Activated CD8-positive, alpha-beta memory T cell treated with anti-CD3 and anti-CD28 coated beads for 1 hour (primary cell): ENCODE measurements at places on chromosomes 4 and X.

DNA sequence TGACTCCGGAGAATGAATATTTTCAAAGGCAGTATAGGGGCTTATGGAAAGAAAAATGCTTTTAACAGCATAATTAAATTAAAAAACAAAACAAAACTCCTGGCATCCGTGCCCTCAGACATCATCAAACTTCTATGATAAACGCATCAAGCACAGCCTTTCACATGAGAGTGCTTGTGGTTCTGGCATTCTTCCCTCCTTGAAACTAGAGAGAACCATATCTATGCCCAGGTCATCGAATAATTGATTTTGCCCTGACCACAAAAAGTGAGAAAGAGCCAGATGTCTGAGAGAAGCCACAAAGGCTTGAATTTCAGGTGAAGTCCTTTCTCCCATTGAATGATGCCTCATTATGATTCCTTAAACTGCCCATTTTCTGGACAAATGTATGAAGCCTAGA lies 286.8 kb downstream of the CBLL2 start:
- no peak for DNase-seq

DNA sequence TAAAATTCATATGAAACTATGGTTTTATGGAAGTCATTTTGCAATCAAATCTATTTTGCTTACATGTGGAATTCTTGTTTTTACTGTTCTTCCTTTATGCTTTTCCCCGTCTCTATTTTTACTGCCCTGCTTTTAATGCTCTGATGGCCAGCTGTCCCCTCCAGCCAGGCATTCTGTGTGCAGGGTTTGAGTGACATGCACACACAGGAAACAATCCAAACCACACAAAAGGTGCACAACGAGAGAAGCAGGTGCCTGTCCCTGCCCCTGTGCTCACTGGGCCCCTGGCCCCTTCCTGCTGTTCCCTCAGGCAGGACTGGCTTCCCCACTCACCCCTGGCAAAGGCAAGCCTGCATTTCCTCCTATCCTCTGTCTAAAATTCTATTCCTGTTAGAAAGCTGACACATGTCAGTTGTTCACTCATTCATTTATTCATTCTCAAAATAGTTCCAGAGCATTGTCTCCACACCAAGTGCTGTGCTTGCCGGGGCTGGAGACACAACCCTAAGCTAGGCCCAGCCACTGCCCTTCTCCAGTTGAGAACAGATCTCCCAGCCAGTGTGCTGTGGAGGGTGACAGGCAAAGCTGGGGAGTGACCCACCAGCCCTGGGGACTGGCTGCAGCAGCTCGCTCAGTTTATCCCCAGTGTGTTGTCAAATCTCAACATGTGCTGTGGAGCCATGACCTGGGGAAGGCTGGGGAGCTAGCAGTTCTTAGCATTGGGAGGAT lies 346.3 kb downstream of the FBXW7 start:
- no peak for DNase-seq

DNA sequence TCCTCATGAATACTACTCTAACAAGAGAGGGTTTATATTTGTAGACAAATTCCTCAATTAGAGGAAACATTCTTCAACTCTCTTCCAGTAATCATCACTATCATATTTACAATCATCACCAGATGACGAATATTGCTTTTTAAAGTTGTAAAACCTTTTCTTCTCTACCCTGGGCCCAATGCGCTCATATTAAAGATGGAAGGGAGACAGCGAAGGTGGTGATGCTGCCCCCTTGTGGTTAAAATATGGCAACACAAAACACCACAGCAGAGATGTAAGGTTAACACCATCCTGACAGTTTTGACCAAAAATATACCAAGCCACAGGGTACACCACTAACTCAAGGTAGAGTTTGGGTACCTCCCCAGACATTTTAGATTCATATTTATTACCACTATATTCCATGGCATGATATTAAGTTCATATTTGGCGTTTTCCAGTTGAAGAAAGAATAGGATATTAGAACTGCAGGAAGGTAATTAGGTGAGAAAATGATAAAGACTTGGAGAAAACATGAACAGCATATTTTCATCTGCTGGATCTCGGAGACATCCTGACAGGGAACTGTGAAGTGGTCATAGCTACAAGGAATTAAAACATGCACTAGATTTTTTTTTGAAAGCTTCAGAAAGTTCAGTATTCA lies 72.8 kb downstream of the SLC9A7 start:
- DNase-seq: no peak

DNA sequence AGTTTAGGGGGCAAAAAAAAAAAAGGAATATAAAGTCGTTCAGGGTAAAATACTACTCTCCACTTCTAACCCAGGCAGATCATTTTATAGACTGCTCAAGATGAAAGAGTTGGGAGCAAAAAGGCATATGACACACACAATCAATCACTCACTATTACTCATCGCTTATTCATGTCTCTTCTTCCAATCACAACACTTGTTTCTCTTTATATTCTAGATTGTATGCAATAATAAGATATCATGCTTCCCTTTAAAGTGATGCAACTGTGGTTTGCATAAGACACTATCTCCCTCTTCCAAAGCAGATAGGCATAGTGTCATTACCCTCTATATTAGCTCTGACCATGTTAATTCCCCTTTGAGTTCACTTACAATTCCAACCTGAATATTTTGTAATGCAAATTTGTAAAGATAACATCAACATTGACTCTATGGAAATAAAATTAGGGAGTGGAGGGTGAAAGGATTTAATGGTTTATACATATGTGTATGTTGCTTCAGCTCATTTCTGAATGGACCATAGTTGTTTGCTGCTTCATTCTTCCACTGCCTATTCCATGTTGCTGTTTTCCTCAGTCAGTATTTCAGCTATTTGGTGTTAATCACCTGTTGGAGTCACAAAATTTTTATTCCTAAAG lies 154.9 kb upstream of the EPHA5 start:
- no peak for DNase-seq

DNA sequence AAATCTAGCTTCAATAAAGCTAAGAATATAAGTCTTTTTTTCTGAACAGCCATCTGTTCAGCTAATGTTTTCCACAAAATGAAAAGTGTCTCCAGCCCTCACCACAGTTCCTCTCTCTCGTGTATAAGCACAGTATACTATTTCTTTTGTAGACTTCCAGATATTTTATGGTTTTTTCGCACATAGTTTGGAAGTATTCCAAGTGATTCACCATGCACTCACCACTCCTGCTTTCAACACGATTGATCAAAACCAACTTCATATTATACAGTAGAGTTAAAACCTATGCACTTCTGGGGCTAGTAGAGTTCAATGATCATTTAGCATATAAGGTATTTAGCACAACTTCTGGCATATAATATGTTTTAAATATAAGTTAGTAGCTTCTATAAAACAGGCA lies 105.8 kb upstream of the DCAF12L1 start:
- DNase-seq: no peak

GRCh38 chr4:36285784-36286480 lies 4.5 kb downstream of the DTHD1 start:
- no peak for DNase-seq

DNA sequence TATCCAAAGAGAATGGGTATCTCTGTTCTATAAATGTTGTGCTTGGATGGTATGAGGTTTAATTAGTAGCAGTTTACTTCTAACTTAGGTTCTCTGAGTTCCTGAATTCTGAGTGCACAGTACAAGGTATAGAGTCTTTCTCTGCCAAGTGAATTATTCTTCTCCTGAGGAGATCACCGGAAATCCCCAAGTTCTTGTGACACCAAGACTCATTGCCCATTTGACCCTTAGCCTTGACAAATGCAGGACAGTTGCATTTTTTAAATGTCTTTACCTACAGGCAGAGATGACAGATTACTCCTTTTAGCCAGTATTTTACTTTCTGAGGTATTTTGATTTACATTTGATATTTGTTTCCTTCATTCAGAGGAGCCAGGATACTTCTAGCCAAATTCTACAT lies 72.9 kb downstream of the MAOA start:
- no peak for DNase-seq

- DNase-seq: no peak
Measured at GRCh38 chr4:127139788-127140286, 492.9 kb upstream of the INTU start.

GRCh38 chr4:1758306-1759121 lies 34.6 kb upstream of the FGFR3 start:
- no peak for DNase-seq

DNA sequence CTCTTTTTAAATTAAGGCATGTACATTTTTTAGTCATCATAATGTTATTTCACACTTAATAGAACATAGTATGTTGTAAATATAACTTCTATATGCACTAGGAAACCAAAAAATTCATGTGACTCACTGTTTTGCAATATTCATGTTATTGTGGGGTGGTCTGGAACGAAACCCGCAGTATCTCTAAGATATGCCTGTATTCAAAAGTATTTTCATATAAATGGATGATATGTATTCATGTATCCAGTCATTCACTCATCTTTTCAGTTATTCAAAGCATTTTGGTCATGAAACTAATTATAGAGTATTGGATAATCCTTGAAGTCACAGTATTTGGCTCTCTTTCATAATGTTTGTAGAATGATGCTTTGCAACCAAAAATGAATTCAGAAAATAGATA lies 168.1 kb downstream of the HS6ST2 start:
- no peak for DNase-seq

GRCh38 chrX:98350940-98351339 lies 1467.2 kb downstream of the RPA4 start:
- no peak for DNase-seq

DNA sequence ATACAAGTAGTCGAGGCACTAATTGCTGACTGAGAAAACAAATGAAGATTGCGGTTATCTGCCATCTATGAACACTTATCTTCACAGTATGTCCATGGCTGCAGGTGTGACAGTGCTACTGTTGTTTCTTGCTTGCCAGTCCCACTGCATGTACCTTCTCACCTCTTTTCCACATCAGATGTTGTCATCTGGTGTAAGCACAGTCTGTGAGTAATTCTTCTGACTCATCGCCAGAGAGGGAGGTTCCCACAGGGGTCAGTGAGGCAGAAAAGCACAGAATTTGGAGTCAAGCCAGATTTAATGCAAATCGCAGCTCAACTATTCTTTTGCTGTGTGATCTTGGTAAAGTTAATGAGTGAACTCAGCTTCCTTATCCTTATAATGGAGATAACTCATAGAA lies 144.4 kb downstream of the GLRA2 start:
- no peak for DNase-seq

- no peak for DNase-seq
Measured at GRCh38 chr4:163755013-163755412, 260.5 kb downstream of the TMA16 start.

DNA sequence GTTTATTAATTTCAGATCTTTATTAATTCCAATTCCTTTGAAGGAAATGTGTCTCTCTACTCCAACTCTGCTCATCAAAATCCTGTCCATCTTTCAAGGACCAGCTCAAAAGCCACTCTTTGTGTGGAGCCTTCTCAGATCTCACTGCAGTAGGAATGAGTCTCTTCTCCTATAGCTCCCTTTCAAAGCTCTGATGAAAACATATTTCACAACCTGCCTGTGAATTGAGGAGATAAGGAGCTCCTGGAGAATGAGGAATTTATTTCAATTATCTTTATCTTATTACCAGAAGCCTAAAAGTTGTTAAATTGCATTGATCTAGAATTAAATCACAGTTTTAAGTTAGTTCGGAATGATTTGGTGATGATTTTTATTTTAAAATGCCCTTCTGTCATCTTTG lies 92.6 kb upstream of the TRPC3 start:
- DNase-seq: no peak

- peak; percentile 23 for DNase-seq
Measured at GRCh38 chr4:38860788-38861424, 4.3 kb upstream of the TLR6 start.

- DNase-seq: no peak
Measured at GRCh38 chr4:14348506-14348905, 653.8 kb upstream of the CPEB2 start.

GRCh38 chr4:38056011-38056685 lies 96.0 kb downstream of the PTTG2 start:
- DNase-seq: no peak

DNA sequence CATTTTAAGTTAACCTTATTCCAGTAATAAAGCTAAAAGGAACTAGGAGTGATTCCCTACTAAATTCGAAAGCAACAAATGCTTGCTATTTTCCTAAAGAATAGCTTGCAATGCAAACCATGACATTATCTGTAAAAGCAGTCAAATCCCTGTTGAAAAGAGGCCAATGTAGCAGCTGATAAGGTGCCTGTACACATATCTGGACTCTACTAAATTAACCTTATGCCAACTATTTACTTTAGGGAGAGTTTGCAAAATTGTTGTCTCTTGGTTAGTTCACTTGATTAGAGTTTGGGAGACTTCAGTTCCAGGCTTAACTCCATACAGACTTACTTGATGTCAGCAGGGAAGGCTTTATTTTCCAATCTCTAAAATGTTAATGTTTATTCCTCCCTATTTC lies 6.0 kb downstream of the IL13RA2 start:
- no peak for DNase-seq

DNA sequence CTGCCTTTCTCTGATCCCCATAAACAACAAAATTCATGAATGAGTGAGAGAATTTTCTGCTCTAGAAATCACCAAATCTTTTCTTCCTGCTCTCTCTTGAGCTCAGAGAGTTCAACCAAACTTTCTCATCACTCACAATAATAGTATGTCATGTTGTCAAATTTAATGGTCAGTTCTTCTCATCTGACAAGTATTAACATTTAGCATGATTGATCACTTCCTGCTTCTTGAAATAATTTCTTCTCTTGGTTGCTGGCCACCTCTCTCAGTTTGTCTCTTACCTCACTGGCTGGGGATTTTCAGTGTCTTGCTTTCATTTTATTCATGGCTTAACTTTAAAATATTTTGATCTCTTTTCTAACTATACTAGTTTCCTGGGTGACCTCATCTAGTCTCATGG lies 25.5 kb upstream of the FGF5 start:
- DNase-seq: no peak

- DNase-seq: no peak
Measured at GRCh38 chr4:69167300-69167699, 47.2 kb downstream of the UGT2B11 start.

DNA sequence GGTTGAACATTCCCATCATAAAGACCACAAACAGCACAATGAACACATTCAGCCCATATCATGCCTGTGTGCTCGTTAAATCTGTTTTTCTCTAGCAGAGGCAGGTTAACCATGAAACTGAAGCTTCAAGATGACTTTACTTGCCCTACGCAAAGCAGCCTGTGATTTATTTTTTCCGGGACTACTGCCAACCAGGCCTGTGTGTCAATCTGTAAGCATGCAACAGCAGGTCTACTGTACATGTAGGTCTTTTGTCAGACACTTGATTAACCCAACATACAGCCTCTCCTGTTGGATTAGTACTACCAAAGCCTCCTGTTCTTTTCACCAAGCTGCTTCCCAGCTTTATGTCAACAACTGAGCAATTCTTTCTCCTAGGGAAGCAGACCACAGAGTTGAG lies 85.5 kb upstream of the ACSL1 start:
- DNase-seq: no peak

DNA sequence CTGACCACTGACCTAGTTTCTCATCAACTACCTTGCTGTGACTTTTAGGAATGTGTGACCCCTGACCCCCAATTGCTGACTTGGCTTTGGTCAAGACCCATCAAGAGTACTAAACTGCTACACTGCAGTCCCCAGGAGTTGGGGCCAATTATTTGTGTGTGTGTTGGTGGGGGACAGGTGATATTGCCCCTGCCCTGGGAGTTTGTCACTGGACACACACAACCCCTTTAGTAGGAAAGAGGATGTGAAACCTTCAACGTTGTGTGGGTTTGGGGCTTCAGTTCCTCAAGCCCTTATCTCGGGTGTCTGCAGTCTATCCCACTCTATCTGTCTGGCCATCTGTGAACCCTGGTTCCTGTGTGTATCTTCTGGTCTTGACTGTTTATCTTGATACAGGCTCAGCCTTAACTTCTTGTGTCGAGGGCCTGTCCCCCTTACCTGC lies 6.5 kb downstream of the SASH3 start:
- DNase-seq: no peak

- no peak for DNase-seq
Measured at GRCh38 chr4:166594326-166594946, 639.9 kb downstream of the SPOCK3 start.
